ENCODE measurements at places on chromosomes 2 and 18. TPM values are rescaled to one million over a fixed set of nuclear protein-coding genes. Genes with fewer than 3 reads are reported as not detected.

- no peak for DNase-seq
These were observed 718 bp upstream of the TNP1 start for GRCh38 chr2:216860426-216861137.

DNA sequence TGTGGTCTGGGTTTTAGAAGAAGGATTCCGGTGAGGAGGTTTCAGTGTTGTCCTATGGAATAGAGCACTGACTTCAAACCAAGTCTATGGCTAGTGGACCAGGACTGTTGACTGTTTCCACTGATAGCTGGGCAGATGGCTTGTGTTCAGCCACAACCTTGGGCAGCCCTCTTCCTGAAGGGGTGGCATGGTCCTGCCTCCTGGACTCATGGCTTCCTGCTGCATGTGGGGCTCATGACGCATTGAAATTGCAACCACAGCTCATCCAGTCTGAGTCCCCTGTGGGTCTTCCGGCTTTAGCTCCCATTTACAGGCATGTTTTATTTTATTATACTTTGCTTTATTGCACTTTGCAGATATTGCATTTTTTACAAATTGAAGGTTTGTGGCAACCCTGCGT is 105.0 kb downstream of the B3GNT2 start:
- DNase-seq, result no peak

DNA sequence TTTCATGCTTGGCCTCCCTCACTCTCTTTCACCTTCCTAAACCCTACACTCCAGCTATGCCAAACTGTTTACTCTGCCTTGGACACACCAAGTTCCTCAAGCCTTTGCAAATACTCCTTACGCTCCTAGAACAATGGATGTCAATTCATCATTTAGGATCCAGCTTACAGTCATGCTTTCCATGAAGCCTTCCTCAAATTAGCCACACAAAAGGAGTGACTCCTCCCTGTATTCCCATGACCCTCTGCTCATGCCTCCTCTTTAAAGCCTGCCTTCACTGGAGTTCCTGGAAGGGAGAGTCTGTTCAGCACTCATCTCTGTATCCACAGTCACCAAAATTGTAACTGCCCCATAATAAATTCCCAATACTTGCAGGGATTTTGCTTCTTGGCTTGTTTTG is 721 bp upstream of the EHD3 start:
- DNase-seq, result no peak

- DNase-seq, result no peak
These were observed 38.3 kb upstream of the SESTD1 start for GRCh38 chr2:179302764-179303571.

- DNase-seq, result peak; percentile 65
These were observed 11.0 kb downstream of the SLC19A3 start for GRCh38 chr2:227706859-227707258.

GRCh38 chr2:119567292-119567691 is 23.0 kb downstream of the CFAP221 start:
- no peak for DNase-seq

GRCh38 chr2:64910523-64910922 is 78.7 kb upstream of the SLC1A4 start:
- no peak for DNase-seq

GRCh38 chr2:53784436-53784835 is 2.3 kb downstream of the ASB3 start:
- no peak for DNase-seq

DNA sequence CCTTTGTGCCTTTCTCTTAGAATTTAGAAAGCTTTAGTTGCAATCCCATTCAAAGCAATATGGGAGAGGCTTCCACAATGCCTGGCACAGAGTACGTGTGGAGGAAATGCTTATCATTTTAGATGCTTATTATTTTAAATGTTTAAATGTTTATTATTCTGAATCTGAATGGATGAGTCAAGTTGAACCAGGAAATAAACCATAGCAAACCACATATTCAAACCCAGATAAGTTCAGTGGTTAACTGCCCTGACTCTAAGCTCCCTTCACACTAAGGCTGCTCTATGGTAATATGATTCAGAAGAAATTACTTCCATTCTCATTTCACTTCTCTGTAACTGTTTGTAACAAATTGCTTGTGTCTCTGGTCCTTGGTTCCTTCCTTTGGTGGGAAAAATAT is 5.2 kb upstream of the PPP4R1 start:
- no peak for DNase-seq

GRCh38 chr18:28125051-28125450 is 51.9 kb downstream of the CDH2 start:
- DNase-seq, result no peak

DNA sequence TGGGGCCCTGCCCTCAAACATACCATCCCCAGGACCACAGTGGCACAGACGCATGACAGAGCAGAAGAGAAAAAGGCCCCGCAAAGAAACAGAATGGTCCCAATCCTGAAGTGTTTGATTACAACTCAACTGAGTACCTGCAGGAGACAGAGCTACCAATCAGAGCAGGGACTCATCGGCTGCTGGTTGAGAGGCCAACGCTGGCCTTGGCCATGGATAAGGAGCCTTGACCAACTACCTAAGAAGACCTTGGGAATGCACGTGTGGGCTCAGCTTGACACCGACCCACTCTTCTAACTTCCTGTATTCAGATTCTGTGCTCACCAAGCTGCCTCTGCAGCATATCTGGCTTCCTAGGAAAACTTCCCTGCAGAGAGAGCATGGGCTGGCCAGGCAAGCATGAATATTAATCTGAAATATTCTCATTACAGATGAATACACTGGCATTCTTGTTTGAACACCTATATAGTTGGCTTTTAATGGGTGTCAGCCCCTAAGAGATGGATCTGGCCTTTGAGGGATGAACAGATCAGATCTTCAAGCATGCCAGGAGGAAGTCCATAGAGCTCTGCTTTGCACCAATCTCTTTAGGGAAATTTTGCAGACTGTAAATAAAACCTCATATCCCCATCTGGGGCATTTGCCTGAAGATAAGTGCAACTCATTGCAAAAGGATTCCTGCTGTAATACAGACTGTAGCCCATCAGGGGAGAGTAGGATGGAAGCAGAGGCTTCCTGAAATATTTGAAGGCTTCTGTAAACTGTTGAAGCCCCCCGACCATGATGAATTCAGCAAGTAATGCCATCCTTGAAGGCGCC is 135.4 kb downstream of the BCL2 start:
- no peak for DNase-seq

KCNJ13 gene
- not detected for total RNA-seq

GBX2 gene
- total RNA-seq, result 60.7 TPM

ARL5A gene
- total RNA-seq, result 41.6 TPM

ELOA2 gene
- not detected for total RNA-seq

ZBTB7C gene
- total RNA-seq, result 0.11 TPM

OSR1 gene
- 6.1 TPM for total RNA-seq

Measured in osteocyte (in vitro differentiated cells).